ENCODE measurements at places on chromosomes 3 and 15.

GRCh38 chr15:67946701-67947100 lies 106.9 kb upstream of the RNU6-1 start:
- no peak for DNase-seq

DNA sequence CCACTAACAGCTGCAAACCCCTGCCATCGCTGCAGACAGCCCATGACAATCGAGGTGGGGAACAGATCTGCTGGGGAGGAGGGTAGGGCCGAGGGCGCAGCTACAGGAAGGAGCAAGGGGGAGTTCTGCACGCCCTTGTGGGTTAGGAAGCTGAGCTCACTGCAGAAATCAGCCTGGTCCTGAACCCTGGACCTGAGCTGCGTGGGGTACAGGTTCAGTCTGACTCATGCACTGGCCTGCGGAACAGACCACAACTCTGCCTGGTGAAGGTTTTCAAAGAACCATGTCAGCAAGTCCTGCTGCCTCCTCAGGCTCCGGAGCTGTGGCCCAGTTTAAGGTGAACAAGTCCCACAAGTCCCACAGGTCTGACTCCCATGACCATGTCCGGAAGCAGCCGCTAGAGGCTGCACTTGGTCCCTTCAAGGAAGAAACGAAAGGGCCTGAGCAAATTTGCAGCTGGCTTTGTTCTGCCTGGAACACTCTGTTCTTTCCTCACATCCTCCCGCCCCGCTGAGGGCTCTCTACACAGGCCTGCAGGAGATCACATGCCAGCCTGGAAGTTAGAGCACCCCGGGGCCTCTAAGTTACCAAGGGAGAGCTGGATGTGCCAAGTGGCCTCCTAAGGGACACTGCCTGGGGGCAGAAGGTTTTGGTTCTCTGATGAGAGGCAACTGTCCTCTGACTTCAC lies 49.4 kb upstream of the AKAP13 start:
- peak; percentile 87 for DNase-seq

DNA sequence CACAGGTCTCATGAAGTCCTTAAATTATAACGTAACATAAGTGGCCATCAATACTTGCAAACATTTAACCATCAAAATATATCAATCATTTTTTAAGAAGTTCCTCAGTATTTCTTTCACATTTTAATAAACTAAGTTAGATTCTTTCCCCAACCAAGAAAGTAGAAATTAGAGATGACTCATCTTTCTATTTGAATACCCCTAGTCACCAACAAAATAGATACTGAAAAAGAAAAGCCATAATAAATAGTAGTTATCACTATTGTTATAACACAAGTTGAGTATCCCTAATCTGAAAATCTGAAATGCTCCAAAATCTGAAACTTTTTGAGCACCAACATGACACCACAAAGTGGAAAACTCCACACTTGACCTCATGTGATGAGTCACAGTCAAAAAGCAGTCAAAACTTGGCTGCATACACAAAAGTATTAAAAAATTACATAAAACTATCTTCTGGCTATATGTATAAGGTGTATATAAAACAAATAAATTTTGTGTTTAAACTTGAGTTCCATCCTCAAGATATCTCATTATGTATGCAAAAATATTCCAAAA lies 3.7 kb downstream of the SHQ1 start:
- no peak for DNase-seq

DNA sequence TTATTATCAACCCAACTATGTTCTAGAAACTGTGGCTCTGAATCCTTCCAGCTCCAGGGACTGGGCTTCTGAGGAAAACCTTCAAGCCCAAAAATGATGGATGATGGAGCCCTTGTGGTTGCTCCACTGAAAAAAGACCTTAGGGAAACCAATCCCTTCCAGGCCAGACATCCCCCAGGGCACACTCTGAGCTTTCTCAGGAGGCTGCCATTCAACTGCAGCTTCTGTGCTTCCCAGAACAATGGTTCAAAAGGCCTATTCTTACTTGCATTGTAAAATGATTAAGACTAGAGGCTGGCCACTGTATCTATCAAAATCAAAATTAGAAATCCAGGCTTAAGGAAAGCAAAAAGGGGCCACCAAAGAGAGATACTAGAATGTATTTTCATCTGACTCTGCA lies 27.3 kb downstream of the EID1 start:
- no peak for DNase-seq

DNA sequence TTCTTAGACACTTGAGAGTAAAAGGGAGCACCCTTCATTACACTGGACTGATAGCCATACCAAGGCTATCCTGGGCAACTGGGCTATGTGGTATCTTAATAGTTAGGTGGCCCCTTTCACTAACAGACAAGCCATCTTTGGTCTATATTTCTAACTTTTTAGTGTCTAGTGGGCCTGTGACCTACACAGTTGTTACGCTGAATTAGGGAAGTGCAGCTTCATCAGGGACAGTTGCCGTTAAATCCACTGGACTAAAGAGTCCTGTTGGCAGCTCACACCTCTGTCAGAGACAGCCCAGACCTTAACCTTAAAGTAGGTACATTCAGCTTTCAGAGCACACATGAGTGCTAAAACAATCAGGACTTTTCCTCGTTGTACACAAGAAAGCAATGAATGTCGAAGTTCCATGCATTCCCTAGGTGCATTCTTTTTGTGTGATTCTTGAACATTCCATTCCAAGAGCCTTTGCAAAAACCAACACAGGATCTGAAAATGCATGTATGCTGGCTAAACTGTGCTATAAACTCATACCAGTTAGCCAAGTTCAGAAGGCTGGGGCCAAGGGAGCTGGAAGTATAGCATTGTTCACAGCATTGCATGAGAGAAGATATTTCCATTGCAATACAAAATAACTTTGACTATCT lies 230.2 kb upstream of the EIF1B start:
- DNase-seq, result peak; percentile 66

DNA sequence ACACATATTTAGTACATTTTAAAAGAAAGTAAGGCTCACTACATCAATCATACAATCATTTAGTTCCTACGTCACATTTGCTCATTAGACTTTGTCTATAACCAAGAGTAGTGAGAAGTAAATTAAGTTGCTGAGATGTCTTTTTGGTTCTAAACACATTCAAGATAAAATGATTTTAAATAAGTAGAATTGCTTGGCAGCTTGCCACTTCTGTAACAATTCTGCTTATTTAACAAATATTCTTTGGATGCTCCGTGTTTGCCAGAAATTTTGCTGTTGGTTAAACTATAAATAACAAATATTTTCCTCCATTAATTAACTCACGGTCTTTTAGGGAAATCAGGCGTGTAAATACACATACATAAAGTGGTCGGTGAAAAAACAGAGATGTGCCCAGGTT lies 18.3 kb downstream of the SUCNR1 start:
- no peak for DNase-seq

DNA sequence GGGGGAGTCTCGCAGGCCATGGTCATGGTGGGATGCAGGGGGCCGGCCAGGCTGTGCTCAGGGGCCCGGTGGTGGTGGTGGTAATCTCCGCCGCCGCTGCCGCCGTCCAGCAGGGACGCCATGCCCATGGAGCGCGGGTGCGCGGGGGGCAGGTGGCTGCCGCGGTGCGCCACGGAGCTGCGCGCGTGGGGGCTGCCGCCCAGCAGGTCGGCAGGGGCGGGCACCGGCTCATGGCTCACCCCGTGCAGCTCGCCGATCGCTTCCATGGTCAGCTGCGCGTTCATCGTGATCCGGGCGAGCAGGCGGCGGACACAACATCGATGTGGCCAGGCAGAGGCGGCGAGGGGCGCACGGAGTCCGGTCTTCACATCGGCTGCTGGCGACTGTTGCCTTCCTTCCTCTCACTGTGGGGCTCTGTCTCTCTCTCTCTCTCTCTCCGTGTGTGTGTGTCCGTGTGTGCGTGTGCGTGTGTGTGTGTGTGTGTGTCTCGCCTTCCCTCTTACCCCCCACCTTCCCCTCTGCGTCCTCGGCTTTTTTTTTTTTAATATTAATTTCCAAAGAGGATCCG lies 451 bp downstream of the ONECUT1 start:
- no peak for DNase-seq

GRCh38 chr3:28940530-28940929 lies 340.3 kb upstream of the RBMS3 start:
- DNase-seq, result peak; percentile 60

DNA sequence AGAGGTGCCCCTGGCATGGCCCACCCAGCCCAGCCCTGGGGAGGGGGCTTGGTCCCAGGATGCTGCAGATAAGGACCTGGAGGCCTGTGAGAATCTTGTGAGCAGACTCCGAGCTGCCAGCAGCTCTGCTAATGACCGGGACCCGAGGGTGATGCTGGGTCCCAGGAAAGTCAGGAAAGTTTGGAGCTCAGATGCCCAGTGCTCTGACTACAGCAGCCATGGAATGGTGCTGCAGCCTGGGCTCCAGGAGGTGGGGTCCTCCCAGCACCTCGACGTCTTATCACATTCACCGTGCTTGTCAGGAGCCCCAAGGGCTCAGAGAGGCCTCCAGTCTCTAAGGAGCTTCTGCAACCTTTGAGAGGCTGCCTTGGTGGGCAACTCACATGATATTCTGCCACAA lies 34.3 kb upstream of the ADCY5 start:
- DNase-seq, result no peak

DNA sequence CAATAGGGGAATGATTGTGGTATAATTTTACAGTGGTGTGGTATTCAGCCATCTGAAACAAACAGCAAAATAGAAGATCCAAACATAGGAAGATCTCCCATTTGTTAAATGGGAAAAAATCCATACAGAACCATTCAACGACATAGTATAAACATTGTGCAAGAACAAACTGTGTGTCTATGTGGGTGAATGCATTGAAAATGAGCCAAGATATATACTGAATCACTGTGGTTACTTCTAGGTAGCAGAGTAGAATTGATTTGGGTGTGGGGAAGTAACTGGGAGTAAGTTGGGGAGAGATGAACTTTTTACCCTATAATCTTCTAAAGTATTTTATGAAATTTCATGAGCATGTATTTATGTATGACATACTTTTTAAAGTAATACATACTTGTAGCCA lies 123.1 kb upstream of the UMPS start:
- no peak for DNase-seq

- DNase-seq, result peak; percentile 73
Measured at GRCh38 chr3:14853271-14853951, 34.6 kb downstream of the FGD5 start.

- DNase-seq, result no peak
Measured at GRCh38 chr3:159513444-159513843, 475.2 kb upstream of the IL12A start.

- DNase-seq, result no peak
Measured at GRCh38 chr3:178669758-178670157, 133.5 kb downstream of the KCNMB2 start.

- DNase-seq, result no peak
Measured at GRCh38 chr3:13274125-13274524, 146.0 kb downstream of the NUP210 start.

GRCh38 chr3:24355806-24356205 lies 138.8 kb downstream of the THRB start:
- DNase-seq, result no peak

- DNase-seq, result no peak
Measured at GRCh38 chr3:4938281-4938982, 40.8 kb upstream of the BHLHE40 start.

DNA sequence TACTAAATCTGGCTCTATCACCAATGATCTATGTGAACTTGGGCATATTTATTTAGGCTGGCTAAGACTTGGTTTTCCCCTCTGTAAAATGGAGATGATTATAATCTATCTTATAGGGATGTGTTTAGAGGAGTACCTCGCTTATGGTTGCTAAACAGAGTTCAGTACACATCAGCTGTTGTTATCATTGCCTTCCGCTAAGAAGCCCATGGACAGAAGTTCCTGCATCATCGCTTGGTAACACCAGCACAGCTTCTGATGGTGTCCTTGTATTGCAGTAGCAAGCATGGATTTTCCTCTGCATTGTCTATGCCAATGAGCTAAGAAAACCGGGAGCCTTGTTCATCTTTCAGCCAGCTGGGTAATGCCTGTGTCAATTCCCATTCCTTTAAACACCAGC lies 73.1 kb upstream of the LRTM1 start:
- DNase-seq, result no peak

GRCh38 chr3:18062657-18063025 lies 320.2 kb upstream of the TBC1D5 start:
- DNase-seq, result no peak

- DNase-seq, result no peak
Measured at GRCh38 chr3:110027446-110028080, 690.2 kb upstream of the DPPA4 start.

DNA sequence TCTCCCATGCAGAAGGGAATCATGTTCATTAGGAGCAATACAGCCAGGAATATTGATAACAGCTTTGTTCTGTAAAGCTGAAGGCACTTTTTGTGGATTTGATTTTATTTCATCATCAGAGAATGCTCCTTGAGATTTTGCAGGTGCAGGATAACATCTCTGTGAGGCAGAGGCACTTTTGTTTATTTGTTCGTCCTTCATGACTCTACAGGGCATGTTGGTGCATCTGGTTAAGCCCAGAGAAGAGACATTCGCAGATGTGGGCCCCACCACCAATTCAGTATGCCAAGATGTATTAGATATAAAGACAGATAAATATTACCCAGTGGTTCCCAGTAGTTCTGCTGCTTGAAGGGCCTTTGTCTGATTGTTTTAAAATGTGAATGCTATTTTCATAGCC lies 368.1 kb upstream of the SEMA6D start:
- no peak for DNase-seq

DNA sequence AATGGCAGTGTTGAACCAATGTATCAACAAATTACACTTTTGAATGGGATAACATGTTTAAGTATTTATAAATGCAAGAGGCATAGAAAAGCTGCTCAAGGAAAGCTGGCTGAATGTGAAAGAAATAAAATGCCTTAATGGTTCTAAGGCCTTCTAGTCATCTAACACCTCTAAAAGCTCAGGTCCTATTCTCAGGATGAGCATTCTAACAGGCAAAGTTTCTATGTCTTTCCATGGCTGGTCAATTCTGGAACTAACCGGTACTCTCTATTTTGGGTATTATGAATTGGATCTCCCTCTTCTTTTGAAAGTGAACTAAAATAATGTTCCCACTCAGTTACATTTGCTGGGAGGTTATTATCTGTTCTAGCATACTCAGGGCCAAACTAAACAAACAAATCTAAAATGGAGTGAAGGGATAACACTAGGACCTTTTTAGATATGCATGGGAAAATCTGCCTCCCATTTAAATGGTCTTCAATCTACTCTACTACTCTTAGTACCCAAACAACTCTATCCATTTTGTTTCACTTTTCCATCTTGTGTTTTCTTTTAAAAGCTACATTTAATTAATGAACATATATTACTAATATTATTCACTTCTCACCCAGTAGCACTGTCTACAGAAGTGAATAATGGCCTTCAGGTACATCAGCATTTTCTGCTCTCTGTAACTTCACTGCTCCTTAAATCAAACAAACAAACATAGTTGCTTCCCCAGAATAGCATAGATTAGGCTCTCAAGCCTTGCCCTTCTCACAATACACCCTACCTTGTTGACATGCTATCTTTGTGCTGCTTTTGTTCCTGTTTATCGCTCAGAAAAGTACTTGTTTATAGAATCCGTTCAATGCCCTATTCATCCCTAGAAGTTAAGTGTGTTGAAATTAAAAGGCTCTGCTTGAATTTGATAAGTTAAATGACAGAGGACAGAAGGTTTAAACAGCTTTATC lies 46.4 kb downstream of the CBLB start:
- DNase-seq, result no peak

GRCh38 chr3:102790747-102791325 lies 356.0 kb downstream of the ZPLD1 start:
- no peak for DNase-seq
